ENCODE measurements at places on chromosomes 3 and 15.

GRCh38 chr3:124845406-124845805 is 41.8 kb downstream of the ITGB5 start:
- DNase-seq: no peak

DNA sequence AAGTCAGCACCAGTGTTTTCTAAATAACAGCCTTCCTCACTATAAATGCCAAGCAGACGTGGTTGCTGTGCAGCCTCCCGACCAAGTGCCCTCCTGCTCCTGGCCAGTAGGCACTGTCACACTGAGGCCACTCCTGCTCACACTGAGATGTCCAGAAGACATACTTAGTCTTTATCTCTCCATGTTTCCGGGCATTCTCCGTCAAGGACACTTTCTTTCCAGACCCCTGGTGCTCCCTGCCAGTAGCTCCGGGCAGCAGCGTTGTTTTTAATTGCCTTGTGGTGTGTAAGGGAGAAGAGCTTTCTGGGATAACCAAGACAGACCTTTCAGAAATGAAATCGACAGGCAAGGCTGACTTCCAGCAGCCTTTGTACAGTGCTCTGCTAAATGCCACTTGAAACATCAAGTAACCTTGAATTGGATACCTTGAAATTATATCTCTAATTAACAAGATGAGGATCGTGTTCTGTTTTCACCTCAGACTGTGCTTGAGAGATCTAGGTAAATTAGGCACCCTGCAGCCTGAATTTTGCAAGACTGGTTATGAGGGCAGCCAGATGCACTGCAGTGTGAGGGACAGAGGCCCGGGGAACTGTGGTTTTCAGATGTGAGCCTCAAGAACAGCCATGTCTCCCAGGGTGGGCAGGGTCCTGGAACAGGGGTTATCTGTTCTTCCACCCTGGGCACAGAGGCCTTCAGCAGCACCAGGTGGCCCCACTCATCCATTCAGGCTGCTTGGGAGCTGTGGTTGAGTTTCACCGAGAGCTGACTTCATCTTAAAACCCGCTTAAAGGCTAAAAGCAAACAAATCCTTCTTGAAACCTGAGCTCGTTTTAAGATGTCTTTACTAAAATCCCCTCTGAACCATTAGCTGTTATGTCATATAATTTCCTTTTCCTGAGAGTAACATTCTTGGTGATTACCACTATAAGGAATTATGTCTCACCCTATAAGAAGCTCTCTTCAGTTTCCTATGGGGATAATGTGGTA is 105.5 kb upstream of the IL12A start:
- DNase-seq: peak; percentile 95

GRCh38 chr15:79496838-79497237 is 64.7 kb downstream of the MINAR1 start:
- DNase-seq: no peak

- no peak for DNase-seq
These were observed 96.6 kb upstream of the CHD2 start for GRCh38 chr15:92803536-92803851.

- DNase-seq: no peak
These were observed 5.9 kb upstream of the MUC4 start for GRCh38 chr3:195817578-195818135.

DNA sequence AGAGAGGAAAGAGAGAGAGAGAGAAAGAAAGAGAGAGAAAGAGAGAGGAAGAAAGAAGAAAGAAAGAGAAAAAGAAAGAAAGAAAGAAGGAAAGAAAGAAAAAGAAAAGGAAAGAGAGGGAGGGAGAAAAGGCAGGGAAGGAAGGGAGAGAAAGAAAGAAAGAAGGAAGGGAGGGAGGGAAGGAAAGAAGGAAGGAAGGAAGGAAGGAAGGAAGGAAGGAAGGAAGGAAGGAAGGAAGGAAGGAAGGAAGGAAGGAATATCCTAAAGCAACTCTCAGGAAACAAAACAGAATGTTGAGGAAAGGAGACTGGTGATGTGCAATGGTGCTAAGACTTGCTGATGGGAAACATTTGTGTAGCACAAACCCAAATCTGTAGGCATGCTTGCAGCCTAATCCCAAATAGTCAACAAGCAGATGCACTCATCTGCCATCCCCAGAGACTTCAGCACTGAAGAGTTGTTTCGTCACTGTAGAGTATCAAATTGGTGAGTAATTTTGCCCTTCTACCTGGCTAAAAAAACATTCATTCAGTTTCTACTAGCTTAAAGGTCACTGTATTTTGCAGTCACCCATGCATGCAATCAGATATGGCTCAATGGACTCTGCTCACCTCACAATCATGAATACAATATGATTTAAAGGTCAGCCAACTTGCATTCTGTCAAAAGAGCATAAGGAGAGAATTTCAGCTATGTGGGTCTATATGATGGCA is 480.3 kb downstream of the FGF12 start:
- DNase-seq: no peak

DNA sequence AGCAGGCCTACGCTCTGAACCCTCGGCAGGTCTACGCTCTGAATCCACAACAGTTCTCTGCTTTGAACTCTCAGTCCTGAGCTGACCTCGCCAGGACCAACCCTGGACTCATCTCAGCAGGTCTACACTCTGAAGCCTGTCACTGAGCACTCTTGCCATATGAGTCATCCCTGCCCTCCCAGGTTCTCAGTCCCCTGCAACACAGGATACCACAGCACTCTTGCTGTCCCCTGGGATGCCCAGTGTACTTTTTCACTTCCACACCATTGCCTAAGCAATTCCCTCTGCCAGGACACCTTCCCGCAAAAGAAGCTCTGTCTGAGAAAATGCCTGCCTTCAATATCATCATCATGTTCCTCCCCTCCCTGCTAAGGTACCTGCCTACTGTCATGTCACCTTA is 42.0 kb downstream of the NUP210 start:
- DNase-seq: no peak

- DNase-seq: no peak
These were observed at the start of gene FAM107A for GRCh38 chr3:58577269-58577821. Gene FAM107A, minus strand, starts transcription at chr3:58577391. Its CDS starts 7,531 bp downstream, at chr3:58569860.

DNA sequence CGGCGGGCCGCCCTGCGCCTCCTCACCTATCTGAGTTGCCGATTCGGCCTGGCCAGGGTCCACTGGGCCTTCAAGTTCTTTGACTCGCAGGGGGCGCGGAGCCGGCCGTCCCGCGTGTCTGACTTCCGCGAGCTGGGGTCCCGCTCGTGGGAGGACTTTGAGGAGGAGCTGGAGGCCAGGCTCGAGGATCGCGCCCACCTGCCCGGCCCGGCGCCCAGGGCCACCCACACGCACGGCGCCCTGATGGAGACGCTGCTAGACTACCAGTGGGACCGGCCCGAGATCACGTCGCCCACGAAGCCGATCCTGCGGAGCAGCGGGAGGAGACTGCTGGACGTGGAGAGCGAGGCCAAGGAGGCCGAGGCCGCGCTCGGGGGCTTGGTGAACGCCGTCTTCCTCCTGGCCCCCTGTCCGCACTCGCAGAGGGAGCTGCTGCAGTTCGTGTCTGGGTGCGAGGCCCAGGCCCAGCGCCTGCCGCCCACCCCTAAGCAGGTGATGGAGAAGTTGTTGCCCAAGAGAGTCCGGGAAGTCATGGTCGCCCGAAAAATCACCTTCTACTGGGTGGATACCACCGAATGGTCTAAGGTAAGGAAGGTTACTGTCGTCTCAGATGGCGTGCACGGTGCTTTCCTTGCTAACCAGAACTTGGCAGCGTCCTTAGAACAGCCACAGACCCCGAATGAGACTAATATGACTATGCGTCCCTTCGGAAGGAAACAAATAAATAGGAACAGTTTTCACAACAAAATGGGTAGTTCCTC is 567 bp downstream of the TICRR start:
- no peak for DNase-seq

DNA sequence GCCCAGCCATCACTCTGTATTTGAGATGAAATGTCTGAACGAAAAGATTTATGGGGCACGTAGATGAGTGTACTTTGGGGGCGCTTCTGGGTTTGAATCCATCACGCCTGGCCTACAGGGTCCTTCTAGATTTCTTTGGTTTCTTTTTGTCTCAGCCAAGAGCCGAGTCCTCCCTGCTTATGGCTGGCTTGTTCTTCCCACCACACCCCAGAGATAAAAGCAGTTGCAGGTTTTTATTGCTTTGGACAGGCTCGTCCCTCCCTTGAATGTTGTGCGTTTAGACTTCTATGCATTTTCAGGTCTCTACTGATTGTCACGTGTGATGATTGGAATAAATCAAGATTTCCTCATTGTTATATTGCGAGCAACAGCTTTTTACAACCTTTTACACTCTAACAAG is 104.8 kb upstream of the CHRNA7 start:
- no peak for DNase-seq

DNA sequence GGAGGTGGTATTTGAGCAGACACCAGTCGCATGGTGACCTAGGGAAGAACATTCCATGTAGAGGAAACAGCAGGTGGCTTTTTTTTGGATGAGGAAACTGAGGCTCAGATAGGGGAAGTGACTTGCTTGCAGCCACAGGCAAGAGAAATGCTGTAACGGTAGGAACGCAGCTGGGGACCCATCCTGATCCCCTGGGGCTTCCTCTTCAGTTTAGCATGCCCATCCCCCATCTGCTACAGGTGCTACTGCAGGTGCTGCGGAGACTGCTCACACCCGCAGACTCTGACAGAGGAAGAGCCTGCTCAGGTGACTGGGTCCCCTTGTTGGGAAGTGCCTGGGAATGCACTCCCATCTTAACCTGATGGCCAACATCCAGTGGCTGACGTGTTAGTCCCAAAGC is 55.4 kb upstream of the SEC13 start:
- no peak for DNase-seq

All from DMS79 (cell line).